Activated T-helper 1 cell treated with Interleukin-2 at 50 U/mL for 16 hours (primary cell): ENCODE measurements at places on chromosomes 7 and 10.

DNA sequence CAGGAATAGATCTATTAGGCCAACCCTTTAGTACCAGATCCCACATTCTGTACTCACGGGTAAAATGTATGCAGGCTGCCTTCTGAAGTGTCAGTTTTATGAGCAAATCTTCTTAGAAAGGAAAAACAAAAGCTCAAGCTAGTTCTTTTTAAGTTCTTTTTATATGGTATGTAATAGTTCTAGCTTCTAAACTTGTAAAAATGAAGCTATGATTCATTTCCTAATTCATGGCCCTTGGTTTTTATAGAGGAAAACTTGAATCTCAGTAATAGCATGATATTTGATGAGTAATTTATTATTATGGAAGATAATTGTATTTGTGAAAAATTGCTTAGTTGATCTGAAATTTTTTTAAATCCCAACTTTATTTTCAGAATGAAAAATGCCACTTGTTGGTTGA, 54.3 kb downstream of the SLK start:
- DNase-seq: no peak

- no peak for DNase-seq
Observed at GRCh38 chr10:71971769-71972555, 7.8 kb downstream of the CHST3 start.

DNA sequence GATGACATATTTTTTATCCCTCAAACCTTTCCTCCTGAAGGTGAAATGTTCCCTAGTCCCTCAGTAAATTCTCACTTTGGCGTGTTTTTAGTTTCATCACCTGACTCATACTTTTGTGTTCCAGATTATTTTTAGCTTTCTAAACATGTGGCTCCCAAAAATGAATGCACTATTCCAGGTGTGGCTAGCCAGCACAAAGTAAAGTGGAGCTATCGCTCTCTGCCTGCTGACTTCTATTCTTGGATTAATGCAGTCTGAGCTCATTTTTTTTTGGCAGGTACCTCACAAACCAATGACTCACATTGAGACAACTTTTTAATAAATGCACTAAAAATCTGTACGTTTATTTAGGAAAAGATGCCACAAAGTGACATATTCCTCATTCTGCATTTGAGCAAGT, 58.8 kb upstream of the LANCL2 start:
- no peak for DNase-seq

GRCh38 chr10:101006593-101007098, 7.0 kb downstream of the LZTS2 start:
- DNase-seq: no peak

- DNase-seq: no peak
Observed at GRCh38 chr7:41584746-41585145, 118.1 kb downstream of the INHBA start.

- DNase-seq: no peak
Observed at GRCh38 chr10:7318836-7319235, 92.0 kb downstream of the SFMBT2 start.

DNA sequence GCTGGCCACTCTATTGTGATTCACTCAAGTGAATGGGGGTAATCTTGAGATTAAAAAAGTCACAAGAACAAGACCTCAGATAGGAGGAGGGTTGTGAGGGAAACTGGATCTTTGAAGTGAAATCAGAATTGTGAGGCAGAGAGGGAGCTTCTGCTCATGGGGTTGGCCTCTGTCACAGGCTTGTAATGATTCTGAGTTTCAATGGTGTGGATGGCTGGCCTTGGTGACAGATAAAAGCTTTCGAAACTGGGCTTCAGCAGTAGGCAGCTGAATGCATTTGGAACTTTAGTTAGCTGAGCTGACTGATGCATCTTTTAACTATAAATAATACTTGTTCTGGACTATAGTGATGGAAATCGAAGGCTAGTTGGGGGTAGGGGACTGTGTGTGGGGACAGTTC, 12.2 kb downstream of the TAS2R60 start:
- no peak for DNase-seq
